Stimulated activated CD4-positive, alpha-beta T cell treated with anti-CD3 and anti-CD28 coated beads, Interleukin-1b, Interleukin-23, amount 100 ng/mL, for 1 hour (primary cell): ENCODE measurements at places on chromosomes 5 and 9.

GRCh38 chr9:40907657-40908624 lies 220.5 kb downstream of the FOXD4L6 start:
- DNase-seq, result no peak

- no peak for DNase-seq
Observed at GRCh38 chr9:33809506-33809905, 7.5 kb upstream of the UBE2R2 start.

- DNase-seq, result no peak
Observed at GRCh38 chr9:97705354-97705950, 8.3 kb upstream of the XPA start.

- no peak for DNase-seq
Observed at GRCh38 chr5:43700601-43701000, 97.6 kb downstream of the NNT start.

GRCh38 chr5:5467737-5468136 lies 45.3 kb downstream of the ICE1 start:
- no peak for DNase-seq

- no peak for DNase-seq
Observed at GRCh38 chr9:37976714-37977477, 73.0 kb upstream of the SLC25A51 start.

- DNase-seq, result no peak
Observed at GRCh38 chr5:119385536-119386128, 29.8 kb downstream of the TNFAIP8 start.

DNA sequence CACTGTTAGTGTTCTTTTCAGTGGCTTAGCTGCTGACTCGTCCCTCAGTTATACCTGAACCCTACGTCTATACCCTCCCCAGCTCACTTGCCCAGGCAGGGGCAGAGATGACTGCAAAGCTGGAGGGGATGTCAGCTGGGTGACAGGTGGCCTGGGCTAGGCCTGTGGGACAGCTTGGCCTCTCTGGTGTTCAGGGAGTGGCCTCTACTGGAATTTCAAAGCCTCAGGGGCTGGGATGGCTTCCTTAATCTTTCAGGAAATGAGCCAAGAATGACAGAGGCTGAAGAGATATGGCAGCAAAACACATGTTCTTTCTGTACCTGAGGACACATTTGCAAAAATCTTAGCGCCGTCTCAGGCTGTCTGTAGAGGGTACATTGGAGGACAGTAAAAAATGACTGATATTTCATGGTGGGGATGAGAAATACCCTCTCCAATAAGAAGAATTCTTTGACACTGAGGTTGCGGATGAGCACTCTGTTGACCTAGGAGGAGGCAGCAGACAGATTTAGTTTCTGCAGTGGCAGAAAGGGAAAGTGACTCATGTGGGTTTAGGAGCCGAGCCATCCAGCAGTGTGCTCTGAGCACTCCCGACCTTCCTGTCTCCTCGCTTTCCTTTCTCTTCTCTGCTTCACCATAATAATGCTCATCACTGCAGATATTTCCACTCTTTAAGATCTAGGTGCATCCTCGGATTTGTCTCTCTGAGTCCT lies 54.4 kb downstream of the ENTREP1 start:
- no peak for DNase-seq

- DNase-seq, result no peak
Observed at GRCh38 chr5:78317515-78317914, 23.0 kb upstream of the AP3B1 start.
